Stimulated activated CD4-positive, alpha-beta T cell treated with anti-CD3 and anti-CD28 coated beads, TNF-alpha, amount 100 ng/mL, for 1 hour (primary cell): ENCODE measurements at places on chromosomes 2 and 18.

DNA sequence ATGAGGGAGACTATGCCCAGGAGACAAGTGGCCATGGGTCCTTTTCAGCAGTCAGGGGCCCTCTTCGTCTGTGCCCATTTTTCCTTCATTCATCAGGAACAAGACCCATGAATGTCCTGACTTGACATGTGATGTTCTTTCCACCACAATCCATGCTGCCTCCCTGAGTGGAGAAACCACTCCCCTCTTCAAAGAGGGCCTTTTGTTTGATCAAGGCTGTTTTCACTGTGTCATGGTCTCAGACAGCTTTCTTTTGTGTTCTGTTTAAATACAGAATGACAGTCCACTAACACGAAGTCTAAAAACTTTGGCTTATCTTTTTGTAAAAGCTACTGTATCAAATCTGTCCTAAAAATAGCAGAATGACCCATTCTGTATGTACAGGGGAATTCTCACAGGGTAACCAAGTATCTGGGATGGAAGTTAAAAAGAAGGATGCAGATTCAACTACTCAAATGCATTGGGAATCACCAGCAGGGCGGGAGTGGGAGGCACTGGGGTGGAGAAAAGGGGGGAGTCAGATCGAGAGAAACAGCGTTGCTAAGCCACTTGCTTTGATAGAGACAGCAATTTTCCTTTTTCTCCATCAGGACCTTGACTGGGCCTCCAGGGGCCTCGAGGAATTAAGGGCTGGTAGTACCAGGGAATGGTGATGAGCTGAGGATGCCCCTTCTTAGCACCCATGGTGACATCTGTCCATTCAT, 13.9 kb downstream of the LRP2 start:
- no peak for DNase-seq

DNA sequence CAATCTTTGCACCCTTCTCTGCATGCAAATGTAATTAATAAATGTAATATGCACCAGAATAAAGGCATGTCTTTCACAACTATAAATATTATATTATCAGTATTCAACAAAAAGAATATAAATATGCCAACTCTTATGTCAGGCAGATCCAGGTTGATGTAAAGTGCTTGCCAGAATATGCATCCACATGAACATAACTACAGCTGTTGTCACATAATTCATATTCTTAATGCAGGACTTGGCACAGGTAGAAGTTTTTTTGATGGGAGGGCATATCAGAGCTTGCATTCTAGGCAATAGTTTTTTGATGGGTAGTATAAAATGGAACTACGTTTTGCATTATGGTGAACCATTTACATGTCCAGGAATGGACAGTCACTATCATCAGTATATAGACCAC, 544.3 kb downstream of the ZNF804A start:
- no peak for DNase-seq

- no peak for DNase-seq
These were observed 415.7 kb upstream of the FIGN start for GRCh38 chr2:164151522-164151921.

DNA sequence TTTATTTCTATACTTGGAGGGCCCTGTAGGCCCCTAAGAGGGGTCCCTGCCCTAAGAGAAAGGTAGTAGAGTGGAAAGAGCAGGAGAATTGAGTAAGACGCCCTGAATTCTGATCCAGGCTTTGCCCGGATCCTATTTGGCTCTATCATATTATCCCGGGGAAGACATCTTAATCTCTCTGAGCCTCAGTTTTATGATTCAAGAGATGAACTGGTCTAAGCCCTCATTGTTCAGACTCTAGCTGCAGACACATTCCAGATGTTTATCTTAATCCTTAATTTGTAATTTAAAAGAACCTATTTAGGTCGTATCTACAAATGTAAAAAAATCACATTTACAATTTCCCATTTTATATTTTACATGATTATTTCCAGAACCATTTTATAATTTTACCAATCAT, 220.1 kb downstream of the AGPS start:
- no peak for DNase-seq

DNA sequence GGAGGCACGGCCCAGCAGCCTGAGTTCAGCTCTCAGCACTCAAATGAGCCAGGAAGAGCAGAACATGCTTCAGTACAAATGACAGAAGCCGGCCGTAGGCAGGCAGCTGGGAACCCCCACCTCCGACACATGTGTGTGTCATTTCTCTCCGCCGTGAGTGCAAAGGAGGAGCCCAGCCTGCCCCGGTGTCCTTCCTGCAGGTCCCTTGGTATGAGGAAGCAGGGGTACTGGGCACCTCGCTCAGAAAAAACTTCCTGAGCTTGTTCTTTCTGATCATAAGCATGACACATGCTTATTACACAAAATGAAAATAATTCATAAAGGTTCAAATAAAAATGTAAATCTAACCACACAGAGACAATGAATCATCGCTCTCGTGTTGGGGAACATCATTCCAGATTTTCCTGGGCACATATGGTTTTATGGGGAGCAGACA, 35.3 kb downstream of the KCNF1 start:
- no peak for DNase-seq

- no peak for DNase-seq
These were observed 861.6 kb upstream of the CELF4 start for GRCh38 chr18:38427234-38427633.

DNA sequence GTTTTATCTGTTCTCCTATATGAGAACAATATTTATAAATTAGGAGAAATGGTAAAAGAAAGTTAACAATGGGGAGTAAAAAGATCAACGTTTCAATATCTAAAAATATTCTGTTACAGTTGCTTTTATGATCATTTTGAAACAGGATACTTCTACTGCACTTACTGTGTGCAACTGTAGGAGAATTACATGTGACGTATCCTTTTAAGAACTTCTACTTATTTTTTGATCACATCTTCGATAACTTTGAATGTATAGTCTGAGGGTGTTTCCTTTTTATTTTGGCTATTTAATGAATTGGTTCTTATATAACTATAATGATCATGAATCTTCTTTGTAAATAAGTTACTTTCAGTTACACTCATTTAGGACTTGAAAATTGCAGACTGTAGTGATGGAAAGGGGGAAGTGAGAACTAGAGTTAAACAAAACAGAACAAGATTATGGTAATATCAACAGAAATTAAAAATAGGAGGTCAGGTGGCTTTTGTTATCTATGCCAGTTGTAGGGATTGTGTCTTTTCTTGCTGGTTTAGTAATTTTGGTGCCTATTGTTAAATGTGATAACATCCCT, 109.9 kb downstream of the MSTN start:
- DNase-seq = no peak

- DNase-seq = no peak
These were observed 82.6 kb downstream of the MBP start for GRCh38 chr18:77049938-77050337.
